ENCODE measurements at places on chromosomes 6 and 20. TPM values are rescaled to one million over a fixed set of nuclear protein-coding genes. Genes with fewer than 3 reads are reported as not detected.

Gene TNFRSF6B
- 3.4 TPM for total RNA-seq

DNA sequence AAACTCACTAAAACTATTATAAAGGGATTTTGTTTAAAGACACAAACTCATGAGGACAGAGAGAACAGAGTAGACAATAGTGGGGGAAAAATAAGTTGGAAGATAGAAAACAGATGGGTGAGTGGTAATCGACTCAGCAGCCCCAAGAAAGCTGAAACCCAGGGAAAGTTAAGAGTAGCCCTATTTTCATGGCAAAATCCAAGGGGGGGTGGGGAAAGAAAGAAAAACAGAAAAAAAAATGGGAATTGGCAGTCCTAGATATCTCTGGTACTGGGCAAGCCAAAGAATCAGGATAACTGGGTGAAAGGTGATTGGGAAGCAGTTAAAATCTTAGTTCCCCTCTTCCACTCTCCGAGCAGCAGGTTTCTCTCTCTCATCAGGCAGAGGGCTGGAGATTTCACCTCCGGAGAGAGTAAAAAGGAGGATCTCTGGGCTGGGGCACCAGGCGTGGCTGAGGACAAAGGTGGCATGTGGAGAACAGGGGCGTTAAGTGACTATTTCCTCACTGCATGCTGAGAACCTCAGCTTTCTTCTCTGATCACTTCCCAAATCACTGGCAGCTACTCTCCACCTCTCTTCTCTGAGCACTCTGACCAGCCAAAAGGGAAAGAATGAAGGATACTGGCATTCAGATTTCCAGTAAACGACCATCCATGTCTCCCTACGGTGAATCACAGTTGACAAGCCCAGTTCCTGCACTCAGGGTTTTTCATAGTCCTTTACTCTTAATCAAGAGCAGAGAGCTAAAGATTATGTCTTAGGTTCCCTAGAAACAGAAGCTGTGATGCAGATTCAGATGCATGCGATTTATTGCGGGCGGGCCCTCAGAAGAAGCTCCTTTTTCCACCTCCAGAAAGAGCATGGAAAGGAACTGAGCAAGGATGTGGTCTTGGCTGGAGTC, 7.3 kb upstream of the RNF24 start:
- no peak for DNase-seq

DNA sequence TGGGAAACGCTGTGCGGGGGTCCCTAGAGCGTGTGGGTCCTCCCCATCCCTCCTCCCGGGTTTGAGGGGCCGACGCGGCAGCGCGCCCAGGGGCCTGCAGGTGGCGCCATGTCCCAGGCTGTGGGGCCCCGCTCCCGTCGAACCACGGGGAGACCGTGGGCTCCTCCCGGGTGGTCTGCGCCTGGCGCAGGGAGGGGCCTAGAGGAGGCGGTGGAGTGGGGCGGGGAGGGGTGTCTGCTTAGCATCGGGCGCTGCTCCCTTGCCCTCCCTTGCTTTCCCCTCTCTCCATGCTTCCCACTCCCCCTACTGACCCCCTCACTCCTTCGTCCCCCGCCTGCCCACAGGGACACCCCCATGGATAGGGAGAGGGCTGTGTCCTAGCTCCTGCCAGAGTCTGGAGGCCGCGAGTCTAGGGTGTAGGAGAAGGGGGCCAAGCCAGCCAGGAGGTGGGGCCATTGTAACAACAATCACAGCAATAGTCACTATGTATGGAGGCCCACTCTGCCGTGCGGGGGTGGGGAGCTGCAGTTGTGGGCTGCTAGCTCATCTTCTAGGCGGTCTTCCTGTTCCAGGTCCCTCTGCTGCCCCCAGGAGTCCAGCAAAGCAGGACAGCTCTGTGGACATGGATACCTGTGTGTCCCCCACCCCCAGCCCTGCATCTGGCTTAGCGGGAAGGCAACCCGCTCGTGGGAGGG, 51.7 kb downstream of the CHMP4B start:
- peak; percentile 69 for DNase-seq

- DNase-seq, result no peak
Measured at GRCh38 chr20:51236421-51236820, 213.5 kb upstream of the KCNG1 start.

- peak; percentile 25 for DNase-seq
Measured at GRCh38 chr20:20837574-20838021, 125.2 kb upstream of the RALGAPA2 start.

- DNase-seq, result peak; percentile 91
Measured at GRCh38 chr20:36144336-36144735, 10.2 kb upstream of the EPB41L1 start.

Gene STMND1
- 0.22 TPM for total RNA-seq

- DNase-seq, result no peak
Measured at GRCh38 chr20:58696411-58696961, 3.9 kb downstream of the NPEPL1 start.

DNA sequence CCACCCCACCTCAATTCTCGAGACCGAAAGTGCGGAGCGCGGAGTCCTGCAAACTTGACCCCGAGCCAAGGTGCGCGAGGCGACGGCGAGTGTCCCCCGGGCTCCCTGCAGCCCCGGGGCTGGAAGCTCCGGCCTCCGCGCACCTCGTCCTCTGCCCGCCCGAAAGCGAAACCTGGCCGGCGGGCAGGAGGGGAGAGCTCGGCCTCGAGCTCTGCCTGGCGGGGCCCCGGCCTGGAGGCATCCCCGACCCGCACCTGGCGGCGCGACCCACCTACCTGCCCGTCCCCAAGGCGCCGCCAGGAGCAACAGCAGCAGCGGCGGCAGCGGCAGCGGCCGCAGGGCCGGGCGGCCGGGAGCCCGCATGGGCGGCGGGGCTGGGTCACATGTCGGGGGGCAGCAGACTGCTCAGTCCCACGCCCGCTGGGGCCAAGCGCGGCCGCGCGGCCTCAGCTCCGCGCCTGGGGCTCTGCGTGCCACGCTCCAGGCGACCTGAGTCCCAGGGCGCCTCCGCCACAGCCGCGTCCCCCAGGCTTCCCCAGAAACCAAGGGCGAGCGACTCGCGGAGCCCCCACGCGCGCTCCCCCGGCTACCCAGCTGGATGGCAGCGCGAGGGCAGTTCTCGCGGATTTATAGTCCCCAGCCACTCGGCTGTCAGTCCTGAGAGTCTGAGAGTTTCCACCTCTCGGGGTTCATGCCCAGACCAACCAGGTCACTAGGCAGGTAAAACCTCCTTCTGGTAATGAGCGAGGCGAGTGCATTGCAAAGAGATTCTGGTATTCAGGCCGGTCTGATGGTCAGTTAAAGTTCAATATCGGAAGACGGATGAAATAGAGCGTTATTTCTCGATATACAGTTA, at the start of gene IL20RA:
TSS of gene IL20RA (minus strand) at position 600 of the 856 bp plus-strand sequence. CDS start at position 363, 237 bp downstream.
- no peak for DNase-seq

- no peak for DNase-seq
Measured at GRCh38 chr6:19837511-19838441, 606 bp downstream of the ID4 start.

DNA sequence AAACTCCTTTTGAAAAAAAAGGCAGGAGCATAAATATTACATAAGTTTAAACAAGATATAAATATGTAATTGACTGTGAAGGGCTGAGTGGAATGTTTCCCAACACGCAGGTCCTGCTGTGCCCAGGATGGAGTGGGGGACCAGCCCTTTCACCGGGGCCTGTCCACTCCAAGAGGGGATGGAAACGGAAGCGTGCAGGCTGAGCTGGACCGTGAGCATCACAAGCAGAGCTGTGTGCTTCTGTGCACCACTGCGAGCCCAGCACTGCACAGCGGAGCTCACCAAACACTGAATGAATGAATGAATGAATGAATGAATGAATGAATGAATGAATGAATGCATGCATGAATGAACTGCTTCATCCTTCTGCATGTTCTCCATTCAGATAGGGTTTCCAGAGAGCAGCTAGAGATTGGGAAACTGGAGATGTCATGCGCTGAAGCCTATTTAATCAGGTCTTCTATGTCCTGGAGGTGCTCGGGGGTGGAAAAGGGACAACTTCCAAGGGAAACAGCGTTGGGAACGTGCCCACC, 157.7 kb downstream of the ANKRD60 start:
- no peak for DNase-seq

Gene GPR6
- not detected for total RNA-seq

- no peak for DNase-seq
Measured at GRCh38 chr6:141758430-141758829, 374.3 kb upstream of the GJE1 start.

Gene JPH2
- 3.1 TPM for total RNA-seq

GRCh38 chr6:96394727-96395126, 126.9 kb upstream of the UFL1 start:
- peak; percentile 4 for DNase-seq

Gene MAP3K4
- total RNA-seq, result 17.8 TPM

Gene SCRT2
- not detected for total RNA-seq

Gene SSTR4
- not detected for total RNA-seq

All from A172 (cell line).